H4 (cell line): ENCODE measurements at places on chromosomes 5 and 9.

DNA sequence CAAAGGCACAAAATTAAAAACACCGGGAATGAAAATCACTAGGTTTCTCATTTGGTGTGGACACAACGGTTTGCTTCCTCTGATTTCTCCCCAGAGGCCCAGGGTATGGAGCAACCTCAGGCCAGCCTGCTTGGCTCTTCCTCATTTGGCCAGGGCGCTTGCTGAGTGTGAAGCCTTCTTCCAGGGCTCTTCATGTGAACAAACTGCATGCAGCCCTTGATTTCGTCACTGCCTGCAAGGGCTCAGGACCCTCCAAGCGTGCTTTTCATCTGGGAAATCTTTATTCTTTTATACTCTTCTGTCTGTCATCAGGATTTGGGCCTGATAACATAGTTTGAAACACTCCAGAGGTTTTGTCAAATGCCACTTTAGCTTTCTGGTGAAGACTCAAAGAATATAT, 122.6 kb upstream of the KLF4 start:
- DNase-seq = no peak

GRCh38 chr5:72498284-72498683, 8.9 kb downstream of the ZNF366 start:
- DNase-seq = no peak

DNA sequence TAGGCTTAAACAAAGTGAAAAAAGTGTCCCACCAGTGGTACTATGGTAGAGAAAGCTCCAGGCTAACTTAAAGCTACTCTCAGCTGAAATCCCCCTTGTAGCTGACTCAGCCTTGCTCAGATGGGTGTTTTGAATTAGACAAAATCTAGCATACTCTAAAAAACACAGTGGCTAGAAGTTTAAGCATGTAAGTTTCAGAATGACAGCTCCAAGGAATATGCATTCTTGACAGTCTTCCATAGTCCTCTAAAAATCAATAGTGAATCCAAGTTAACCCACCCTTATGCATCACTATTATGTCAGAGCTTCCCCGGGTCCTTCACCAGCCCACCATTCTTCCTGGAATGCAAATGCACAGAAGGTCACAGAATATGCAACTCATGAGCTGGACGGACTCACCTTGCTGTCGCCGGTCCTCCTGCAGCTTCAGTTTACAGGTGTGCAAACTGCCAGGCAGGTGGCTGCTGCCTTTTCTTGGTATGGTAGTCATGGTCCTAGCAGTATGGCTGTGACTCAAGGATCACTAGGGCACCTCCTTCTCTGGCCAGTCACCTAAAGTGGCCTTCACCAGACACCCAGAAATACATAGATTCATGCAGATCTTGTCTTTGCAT, 668 bp downstream of the RANBP3L start:
- DNase-seq = no peak

- DNase-seq = no peak
Observed at GRCh38 chr5:79075646-79076426, 6.3 kb downstream of the BHMT2 start.

GRCh38 chr5:112034421-112034979, 277.5 kb upstream of the NREP start:
- no peak for DNase-seq

DNA sequence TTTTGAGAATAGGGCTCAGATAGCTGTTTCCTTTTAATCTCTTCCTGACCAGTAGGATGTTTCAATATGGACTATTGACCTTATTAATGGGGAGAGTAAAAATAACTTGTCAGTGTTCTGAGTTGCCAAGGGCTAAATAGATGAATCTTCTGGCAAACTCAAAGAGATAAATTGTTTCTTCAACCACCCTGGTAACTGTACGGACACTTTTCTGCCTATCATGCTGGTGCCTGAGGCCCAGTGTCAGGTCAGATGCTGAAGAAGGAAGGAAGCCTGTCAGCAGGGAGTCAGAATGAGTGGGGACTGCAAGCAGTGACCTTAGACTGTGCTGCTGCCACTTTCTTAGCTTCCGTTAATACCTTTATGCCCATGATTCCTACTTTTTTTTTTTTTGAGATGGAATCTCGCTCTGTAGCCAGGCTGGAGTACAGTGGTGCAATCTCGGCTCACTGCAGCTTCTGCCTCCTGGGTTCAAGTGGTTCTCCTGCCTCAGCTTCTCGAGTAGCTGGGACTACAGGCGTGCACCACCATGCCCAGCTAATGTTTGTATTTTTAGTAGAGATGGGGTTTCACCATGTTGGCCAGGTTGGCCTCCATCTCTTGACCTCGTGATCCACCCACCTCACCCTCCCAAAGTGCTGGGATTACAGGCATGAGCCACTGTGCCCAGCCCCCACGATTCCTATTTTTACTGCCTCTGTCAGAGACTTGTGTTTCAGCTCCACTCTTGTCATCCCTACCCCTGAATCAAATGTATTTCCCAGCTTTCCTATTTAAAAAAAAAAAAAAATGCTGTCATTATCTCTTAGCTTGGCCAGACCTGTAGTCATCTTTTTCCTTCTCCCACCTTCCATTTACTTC, 33.7 kb downstream of the TGFBR1 start:
- no peak for DNase-seq

GRCh38 chr5:1416856-1417469, 28.3 kb downstream of the SLC6A3 start:
- DNase-seq = no peak

GRCh38 chr5:39464088-39464487, 39.3 kb upstream of the DAB2 start:
- no peak for DNase-seq

GRCh38 chr9:1708219-1708618, 306.9 kb upstream of the SMARCA2 start:
- DNase-seq = no peak

DNA sequence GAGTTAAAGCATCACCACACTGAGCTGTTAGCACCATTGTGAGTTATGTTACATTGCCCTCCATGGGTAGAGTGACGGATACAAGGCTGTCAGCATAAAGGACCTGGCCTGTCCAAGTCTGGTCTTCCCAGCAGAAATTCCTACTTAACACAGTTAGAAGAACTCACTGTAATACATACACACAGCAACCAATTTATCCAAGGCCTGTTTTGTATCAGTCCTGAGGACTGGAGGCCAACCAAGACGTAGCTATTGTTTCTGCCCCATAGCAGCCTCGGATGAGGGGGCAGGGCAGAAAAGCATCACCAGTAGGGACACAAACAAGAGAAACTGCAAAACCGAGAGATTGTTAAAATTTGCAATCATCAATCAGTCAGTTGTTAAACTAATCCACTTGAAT, 66.0 kb upstream of the CKMT2 start:
- no peak for DNase-seq

DNA sequence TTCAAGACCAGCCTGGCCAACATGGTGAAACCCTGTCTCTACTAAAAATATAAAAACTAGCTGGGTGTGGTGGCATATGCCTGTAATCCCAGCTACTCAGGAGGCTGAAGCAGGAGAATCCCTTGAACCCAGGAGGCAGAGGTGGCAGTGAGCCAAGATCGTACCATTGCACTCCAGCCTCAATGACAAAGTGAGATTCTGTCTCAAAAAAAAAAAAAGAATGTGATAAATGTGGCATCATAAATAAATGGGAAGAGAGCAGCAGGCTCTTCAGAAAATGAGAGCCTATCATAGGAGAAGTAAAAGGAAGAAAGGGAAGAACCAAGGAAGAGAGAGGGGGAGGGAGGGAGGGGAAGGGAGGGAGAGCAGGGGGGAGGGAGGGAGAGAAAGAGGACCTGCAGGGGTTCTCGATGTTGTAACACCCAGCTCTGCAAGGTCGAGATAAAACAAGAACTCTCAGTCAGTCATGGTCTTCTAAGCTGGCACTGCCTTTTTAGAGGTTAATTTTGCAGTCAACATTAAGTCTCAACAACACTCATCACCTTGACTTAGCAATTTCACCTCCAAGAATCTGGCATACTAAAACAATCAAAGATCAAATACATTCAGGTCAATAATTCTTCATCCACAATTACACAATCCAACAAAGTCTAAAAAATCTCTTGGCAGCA, 68.7 kb upstream of the SIMC1 start:
- DNase-seq = no peak

DNA sequence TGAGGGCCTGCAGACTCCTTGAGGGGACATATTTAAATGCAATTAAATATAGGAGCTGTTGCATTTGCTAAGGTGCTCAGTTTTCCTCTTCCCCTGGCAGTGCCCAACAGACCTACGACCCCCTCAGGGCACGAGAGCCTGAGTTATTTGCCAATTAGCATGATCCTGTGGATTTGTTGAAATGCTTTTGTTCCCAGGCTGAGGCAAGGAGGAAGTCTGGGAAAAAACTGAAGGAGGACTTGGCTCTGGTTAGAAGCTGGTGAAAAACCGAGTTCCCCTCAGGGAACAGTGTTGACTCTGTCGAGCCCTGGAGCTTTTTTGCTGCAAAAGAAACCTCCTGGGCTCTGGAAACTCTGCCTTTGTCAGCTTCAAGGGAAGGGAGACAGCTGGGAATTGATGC, 103.6 kb upstream of the SHB start:
- DNase-seq = no peak

GRCh38 chr5:149588936-149589335, 7.6 kb downstream of the ARHGEF37 start:
- no peak for DNase-seq

GRCh38 chr9:135783540-135784245, 81.7 kb downstream of the KCNT1 start:
- DNase-seq = no peak

DNA sequence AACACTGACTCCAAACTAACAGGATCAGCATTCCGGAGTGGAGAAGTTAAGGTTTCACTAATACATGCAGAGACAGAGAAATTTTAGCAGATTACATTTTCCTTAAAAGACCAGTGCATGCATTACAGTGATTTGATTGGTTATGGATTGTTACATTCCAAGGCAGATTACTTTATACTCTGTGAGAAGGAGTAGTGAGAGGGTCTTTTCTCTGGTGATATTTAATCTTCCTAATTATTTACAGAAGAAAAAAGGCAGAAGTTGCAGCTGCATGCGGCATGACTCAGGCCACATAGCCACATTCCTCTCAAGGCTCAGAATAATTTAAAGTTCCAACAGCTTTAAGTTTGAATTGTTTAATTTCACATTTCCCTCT, 53.0 kb upstream of the PDZD2 start:
- DNase-seq = no peak

DNA sequence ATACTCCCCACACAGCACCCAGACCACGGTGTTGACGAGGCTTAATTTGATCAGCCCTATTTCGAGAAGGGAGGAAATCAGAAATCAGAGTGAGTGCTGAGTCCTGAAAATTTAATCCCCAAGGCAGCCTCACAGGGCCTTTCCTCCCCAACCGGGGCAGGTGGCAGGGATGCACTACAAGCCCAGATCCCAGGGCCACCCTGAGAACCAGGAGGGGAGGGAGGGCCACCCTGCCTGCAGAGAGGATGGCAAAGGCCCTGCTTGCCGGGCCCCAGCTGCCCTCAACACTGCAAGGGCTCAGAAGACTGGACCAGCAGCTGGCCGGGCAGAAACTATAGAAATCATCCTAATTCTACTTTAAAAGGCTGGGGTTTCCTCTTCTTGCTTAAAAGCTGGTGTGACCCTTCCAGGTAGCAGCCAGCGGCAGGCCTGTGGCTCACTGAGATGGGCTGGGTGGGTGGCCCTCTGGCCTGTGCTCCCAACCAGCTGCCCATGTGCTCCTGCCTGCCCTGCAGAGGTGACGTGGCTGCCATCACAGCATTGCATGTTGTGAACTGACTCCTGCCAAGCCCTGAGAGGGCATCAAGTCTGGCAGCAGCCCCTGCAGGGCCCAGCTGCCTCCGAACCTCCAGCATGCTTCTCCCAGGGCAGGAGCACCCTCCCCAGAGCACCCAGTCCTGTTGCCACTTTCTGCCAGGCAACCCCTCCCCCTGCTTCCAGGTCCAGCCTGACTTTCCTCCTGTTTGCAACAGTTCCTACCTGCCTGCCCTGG, 122.8 kb downstream of the ADAMTS2 start:
- no peak for DNase-seq

- DNase-seq = peak; percentile 78
Observed at GRCh38 chr5:137743031-137743640, 7.2 kb upstream of the KLHL3 start.

DNA sequence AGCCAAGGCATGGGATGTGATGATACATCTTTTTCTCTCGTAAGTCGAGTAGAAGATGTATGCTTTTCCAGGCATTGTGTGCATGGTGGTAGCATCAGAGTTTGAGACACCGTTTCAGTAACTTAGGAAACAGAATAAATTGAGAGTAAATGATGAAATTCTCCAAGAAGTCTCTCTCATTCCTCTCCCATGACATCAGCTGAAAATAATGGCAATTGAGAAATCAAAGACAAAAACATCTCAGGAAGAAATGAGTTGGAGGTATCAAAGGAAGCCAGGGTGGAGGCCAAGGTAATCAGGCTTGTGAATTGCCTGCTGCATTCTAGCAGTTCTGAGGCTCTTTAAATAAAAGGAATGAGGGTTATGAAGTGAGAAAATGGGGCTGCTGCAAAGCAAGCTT, 53.9 kb downstream of the SGCD start:
- DNase-seq = no peak

- DNase-seq = no peak
Observed at GRCh38 chr9:126225611-126226609, 100.7 kb upstream of the MVB12B start.

DNA sequence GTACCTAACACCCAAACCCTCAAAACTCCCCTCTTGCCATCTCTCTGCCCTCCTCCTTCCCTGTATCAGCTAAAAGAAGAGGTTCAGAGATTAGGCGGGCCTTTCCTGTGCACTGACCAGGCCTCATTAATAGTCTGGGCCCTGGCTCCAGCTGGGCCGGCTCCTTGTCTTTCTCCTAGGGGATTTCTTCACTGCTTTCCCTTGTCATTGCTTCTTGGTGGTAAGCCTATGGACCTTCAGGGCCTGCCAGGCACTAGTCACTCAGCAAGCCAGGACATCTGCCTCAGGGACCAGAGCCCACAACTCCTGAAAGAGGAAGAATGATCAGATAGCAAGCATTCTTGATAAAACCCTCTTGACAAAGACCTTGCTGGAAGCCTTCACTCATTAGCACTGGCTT, 50.9 kb downstream of the MRRF start:
- DNase-seq = no peak

DNA sequence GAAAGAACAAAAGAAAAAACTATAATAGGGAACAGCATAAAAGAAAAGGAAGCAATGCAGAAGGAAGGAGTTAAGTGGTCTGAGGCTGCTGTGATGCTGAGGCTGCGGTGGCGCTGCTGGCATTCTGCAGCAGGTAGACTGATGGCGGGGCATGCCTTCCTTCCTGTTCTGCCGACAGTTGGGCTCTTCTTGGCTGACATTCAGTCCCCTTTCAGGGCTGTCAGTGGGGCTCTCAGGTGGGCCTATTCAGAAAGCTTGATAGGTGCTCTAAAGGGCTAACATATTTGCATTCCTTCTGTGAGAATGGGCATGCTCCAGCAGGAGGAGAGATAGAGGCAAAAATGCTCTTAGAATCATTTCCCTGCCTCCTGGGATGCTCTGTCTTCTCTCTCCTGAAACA, 5.1 kb upstream of the CLINT1 start:
- no peak for DNase-seq
